ENCODE measurements at places on chromosomes 13 and 19. TPM values are rescaled to one million over a fixed set of nuclear protein-coding genes. Genes with fewer than 3 reads are reported as not detected.

- H3K4me1 ChIP-seq: peaks cover 18% of the 10 kb centered on the region
- no peak overlapping the region for H3K27ac ChIP-seq
- peaks cover 50% of the 10 kb centered on the region for H3K27me3 ChIP-seq
- no peak overlapping the region for H3K4me3 ChIP-seq
These were observed 3.5 kb upstream of the CYP2S1 start for GRCh38 chr19:41189425-41190065.

- no peak for DNase-seq
- peaks cover 1% of the 10 kb centered on the region for H3K27me3 ChIP-seq
- H3K36me3 ChIP-seq: no peaks in the 10 kb centered on the region
- H3K27ac ChIP-seq: no peak overlapping the region
- no peak overlapping the region for H3K4me3 ChIP-seq
These were observed 437.7 kb downstream of the TSHZ3 start for GRCh38 chr19:30911491-30911890.

GRCh38 chr13:58985845-58986244, 1177.9 kb downstream of the DIAPH3 start:
- H3K4me3 ChIP-seq: no peak overlapping the region
- H3K36me3 ChIP-seq: no peaks in the 10 kb centered on the region
- DNase-seq: no peak
- H3K27me3 ChIP-seq: no peaks in the 10 kb centered on the region
- no peaks in the 10 kb centered on the region for H3K4me1 ChIP-seq
- H3K27ac ChIP-seq: no peak overlapping the region

DNA sequence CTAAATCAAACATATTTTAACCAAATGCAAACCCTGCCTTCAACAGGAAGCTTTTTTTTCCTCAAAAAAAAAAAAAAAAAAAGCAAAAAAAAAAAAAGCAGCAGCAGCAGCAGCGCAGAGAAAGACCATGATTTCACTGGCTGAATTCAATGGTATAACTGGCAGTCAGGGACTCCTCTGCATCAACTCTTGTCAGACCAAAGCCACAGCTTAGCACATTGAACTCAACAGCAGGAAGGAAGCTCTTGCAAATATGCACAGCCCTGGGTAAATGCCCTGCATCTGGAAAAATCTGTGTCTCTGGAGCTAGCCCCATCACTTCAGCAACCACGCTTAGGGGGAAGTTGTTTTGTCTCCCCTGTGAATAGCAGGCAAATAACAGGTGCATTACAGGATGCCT, 17.6 kb upstream of the DHRS12 start:
- peak overlapping the region; percentile 41 for H3K4me3 ChIP-seq
- H3K4me1 ChIP-seq: peaks cover 93% of the 10 kb centered on the region
- no peak for DNase-seq
- peaks cover 3% of the 10 kb centered on the region for H3K27me3 ChIP-seq
- H3K36me3 ChIP-seq: no peaks in the 10 kb centered on the region

- no peaks in the 10 kb centered on the region for H3K27me3 ChIP-seq
- peak overlapping the region; percentile 92 for H3K27ac ChIP-seq
- peaks cover 17% of the 10 kb centered on the region for H3K36me3 ChIP-seq
- DNase-seq: peak; percentile 28
- peaks cover 25% of the 10 kb centered on the region for H3K4me1 ChIP-seq
These were observed 441 bp upstream of the ZNF559 start for GRCh38 chr19:9323557-9323918.

DNA sequence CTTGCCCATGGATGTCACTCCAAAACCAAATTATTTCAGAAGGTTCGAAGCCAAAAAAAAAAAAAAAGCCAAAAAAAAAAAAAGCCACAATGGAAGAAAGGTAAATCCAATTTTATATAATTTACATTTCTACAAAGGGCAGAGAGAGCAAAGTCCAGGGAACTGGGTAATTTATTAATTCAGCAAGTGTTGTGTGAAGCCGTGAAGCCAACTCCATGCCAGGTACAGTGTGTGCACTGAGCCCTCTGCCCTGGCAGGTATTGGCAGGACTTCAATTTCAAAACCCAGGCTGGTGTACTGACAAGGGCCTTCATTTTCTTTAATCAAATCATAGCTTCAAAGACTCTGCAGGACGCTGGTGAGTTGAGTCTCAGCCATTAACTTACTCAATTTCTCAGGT, 5.5 kb upstream of the RFPL4A start:
- H3K4me1 ChIP-seq: no peaks in the 10 kb centered on the region
- H3K4me3 ChIP-seq: no peak overlapping the region
- no peaks in the 10 kb centered on the region for H3K27me3 ChIP-seq
- H3K36me3 ChIP-seq: no peaks in the 10 kb centered on the region
- no peak overlapping the region for H3K27ac ChIP-seq
- no peak for DNase-seq

- no peak for DNase-seq
- H3K4me3 ChIP-seq: no peak overlapping the region
- H3K27ac ChIP-seq: no peak overlapping the region
- H3K4me1 ChIP-seq: no peaks in the 10 kb centered on the region
- H3K36me3 ChIP-seq: peaks cover 23% of the 10 kb centered on the region
- no peaks in the 10 kb centered on the region for H3K27me3 ChIP-seq
These were observed 58.4 kb upstream of the C13orf46 start for GRCh38 chr13:114032126-114032799.

The ZNF835 gene
- not detected for total RNA-seq

- H3K27ac ChIP-seq: no peak overlapping the region
- no peak overlapping the region for H3K4me3 ChIP-seq
- peaks cover 9% of the 10 kb centered on the region for H3K4me1 ChIP-seq
- DNase-seq: no peak
- H3K36me3 ChIP-seq: peaks cover 47% of the 10 kb centered on the region
These were observed 158.7 kb downstream of the VWA8 start for GRCh38 chr13:41802043-41802683.

- no peaks in the 10 kb centered on the region for H3K36me3 ChIP-seq
- H3K4me1 ChIP-seq: no peaks in the 10 kb centered on the region
- H3K27ac ChIP-seq: no peak overlapping the region
- DNase-seq: no peak
- H3K27me3 ChIP-seq: peaks cover 3% of the 10 kb centered on the region
- H3K4me3 ChIP-seq: no peak overlapping the region
These were observed 42.0 kb downstream of the CYSLTR2 start for GRCh38 chr13:48695776-48696175.

- H3K27ac ChIP-seq: no peak overlapping the region
- no peak for DNase-seq
- H3K36me3 ChIP-seq: no peaks in the 10 kb centered on the region
- no peaks in the 10 kb centered on the region for H3K27me3 ChIP-seq
- no peak overlapping the region for H3K4me3 ChIP-seq
- H3K4me1 ChIP-seq: no peaks in the 10 kb centered on the region
These were observed 388.7 kb upstream of the NBEA start for GRCh38 chr13:34553376-34553775.

DNA sequence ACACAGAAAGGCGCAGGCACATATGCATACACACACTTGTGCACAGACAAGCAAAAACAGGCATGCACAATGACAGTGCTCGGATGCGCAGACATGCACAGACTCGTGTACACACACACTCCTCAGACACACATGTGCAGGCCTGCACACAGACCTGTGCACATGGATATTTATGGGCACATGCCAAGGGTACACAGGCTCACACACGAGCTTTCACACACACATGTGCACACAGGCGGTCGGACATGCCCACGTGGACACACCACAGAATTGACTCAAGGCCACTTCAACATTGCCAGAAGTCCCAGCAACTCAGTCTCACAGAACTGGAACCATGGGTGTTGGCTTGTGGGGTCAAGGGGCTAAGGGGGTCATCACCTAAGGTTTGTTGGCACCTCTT, 206.8 kb downstream of the URI1 start:
- no peak for DNase-seq
- H3K4me3 ChIP-seq: no peak overlapping the region
- no peak overlapping the region for H3K27ac ChIP-seq
- no peaks in the 10 kb centered on the region for H3K36me3 ChIP-seq

Data from activated T-helper 1 cell treated with anti-CD3 and anti-CD28 coated beads, Interleukin-12 subunit alpha, Interleukin-12 subunit beta, Interleukin-2, Interleukin-4 antibody, amounts not matched to agents 30 ng/mL and 10 ng/mL and 1 ng/mL, durations not matched to agents 14 hours and 24 hours and 36 hours (primary cell).